Myocyte (in vitro differentiated cells): ENCODE measurements at places on chromosomes 6 and 20. TPM values are rescaled to one million over a fixed set of nuclear protein-coding genes. Genes with fewer than 3 reads are reported as not detected.

GRCh38 chr6:137095651-137096238 lies 51.0 kb upstream of the IL20RA start:
- peak; percentile 72 for DNase-seq

- DNase-seq, result no peak
Observed at GRCh38 chr6:89887452-89888137, 6.7 kb upstream of the GJA10 start.

- DNase-seq, result no peak
Observed at GRCh38 chr6:154434662-154435061, 75.8 kb downstream of the CNKSR3 start.

Gene PACRG
- total RNA-seq, result 1.1 and 2.9 TPM in 2 replicates

Gene ZNF133
- total RNA-seq, result 9.0 and 16.4 TPM in 2 replicates

GRCh38 chr20:60486937-60487336 lies 528.7 kb downstream of the CDH26 start:
- no peak for DNase-seq

DNA sequence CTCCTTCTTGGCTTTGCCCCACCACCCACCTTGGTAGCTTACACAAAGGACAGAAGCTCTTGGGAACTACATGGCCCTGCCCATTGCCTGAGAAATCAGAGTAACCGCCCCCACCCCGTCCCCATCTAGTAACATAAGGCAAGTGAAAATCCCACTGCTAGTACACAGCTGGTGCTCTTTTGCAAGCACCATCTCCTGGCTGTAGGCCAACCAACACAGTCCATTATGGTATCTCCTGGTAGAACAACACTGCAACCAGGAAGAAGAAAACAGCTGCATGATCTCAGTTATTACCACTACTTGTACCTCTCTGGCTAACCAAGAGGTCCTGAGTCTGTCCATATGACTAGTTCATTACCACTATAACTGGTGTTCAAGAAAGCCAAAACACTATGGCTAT lies 841.1 kb upstream of the MANEA start:
- DNase-seq, result no peak

- peak; percentile 67 for DNase-seq
Observed at GRCh38 chr6:104789770-104790190, 69.9 kb downstream of the HACE1 start.

Gene AHI1
- total RNA-seq, result 25.2 and 40.0 TPM in 2 replicates

- DNase-seq, result no peak
Observed at GRCh38 chr20:16544949-16545348, 28.3 kb downstream of the KIF16B start.

Gene PSMB9
- 7.2 and 8.2 TPM in 2 replicates for total RNA-seq

Gene C6orf58
- 0.62 TPM in 1 of 2 replicates, not detected in the other for total RNA-seq

Gene COL21A1
- total RNA-seq, result 3.3 and 35.3 TPM in 2 replicates

GRCh38 chr20:4176187-4176586 lies 160.8 kb upstream of the RNF24 start:
- DNase-seq, result no peak

GRCh38 chr20:51092338-51092737 lies 69.4 kb upstream of the KCNG1 start:
- no peak for DNase-seq

- no peak for DNase-seq
Observed at GRCh38 chr6:157861184-157861583, 38.1 kb downstream of the SNX9 start.

- DNase-seq, result no peak
Observed at GRCh38 chr6:63516186-63516944, 55.9 kb upstream of the LOC128125822 start.

GRCh38 chr6:56424064-56424463 lies 176.7 kb upstream of the COL21A1 start:
- DNase-seq, result no peak
